ENCODE measurements at places on chromosomes 6 and 20. TPM values are rescaled to one million over a fixed set of nuclear protein-coding genes. Genes with fewer than 3 reads are reported as not detected.

MCCD1 gene
- not detected for total RNA-seq

TFAP2B gene
- not detected for total RNA-seq

GPR63 gene
- total RNA-seq = 0.07 TPM

KIF13A gene
- 21.3 TPM for total RNA-seq

PRRT1 gene
- total RNA-seq = not detected

FOXF2 gene
- total RNA-seq = not detected

LBP gene
- not detected for total RNA-seq

TOP1 gene
- 56.8 TPM for total RNA-seq

LAMP5 gene
- total RNA-seq = not detected

OR2H2 gene
- not detected for total RNA-seq

CST4 gene
- total RNA-seq = 0.98 TPM

NQO2 gene
- 21.5 TPM for total RNA-seq

SLC16A10 gene
- total RNA-seq = 2.9 TPM

LAMA5 gene
- 308 TPM for total RNA-seq

MAP3K5 gene
- 5.0 TPM for total RNA-seq

MYB gene
- total RNA-seq = 4.4 TPM

PSMB8 gene
- total RNA-seq = 31.6 TPM

STXBP5 gene
- 12.9 TPM for total RNA-seq

PREP gene
- total RNA-seq = 18.5 TPM

ZSCAN16 gene
- total RNA-seq = 8.1 TPM

MUC21 gene
- not detected for total RNA-seq

EDN1 gene
- 25.6 TPM for total RNA-seq

RTF2 gene
- 149 TPM for total RNA-seq

PROKR2 gene
- not detected for total RNA-seq

TUBB1 gene
- total RNA-seq = not detected

GRM1 gene
- not detected for total RNA-seq

OLIG3 gene
- not detected for total RNA-seq
